Activated T-helper 17 cell treated with anti-CD3 and anti-CD28 coated beads, Interleukin-2, amount 50 U/mL, for 72 hours (primary cell): ENCODE measurements at places on chromosomes 5 and 9. TPM values are rescaled to one million over a fixed set of nuclear protein-coding genes. Genes with fewer than 3 reads are reported as not detected.

GRCh38 chr9:123948286-123948685, 18.4 kb upstream of the DENND1A start:
- ATAC-seq, result no peak

- ATAC-seq, result no peak
Observed at GRCh38 chr9:115164511-115164974, 46.6 kb upstream of the TNC start.

SERF1A gene
- total RNA-seq, result 4.5 TPM

DNA sequence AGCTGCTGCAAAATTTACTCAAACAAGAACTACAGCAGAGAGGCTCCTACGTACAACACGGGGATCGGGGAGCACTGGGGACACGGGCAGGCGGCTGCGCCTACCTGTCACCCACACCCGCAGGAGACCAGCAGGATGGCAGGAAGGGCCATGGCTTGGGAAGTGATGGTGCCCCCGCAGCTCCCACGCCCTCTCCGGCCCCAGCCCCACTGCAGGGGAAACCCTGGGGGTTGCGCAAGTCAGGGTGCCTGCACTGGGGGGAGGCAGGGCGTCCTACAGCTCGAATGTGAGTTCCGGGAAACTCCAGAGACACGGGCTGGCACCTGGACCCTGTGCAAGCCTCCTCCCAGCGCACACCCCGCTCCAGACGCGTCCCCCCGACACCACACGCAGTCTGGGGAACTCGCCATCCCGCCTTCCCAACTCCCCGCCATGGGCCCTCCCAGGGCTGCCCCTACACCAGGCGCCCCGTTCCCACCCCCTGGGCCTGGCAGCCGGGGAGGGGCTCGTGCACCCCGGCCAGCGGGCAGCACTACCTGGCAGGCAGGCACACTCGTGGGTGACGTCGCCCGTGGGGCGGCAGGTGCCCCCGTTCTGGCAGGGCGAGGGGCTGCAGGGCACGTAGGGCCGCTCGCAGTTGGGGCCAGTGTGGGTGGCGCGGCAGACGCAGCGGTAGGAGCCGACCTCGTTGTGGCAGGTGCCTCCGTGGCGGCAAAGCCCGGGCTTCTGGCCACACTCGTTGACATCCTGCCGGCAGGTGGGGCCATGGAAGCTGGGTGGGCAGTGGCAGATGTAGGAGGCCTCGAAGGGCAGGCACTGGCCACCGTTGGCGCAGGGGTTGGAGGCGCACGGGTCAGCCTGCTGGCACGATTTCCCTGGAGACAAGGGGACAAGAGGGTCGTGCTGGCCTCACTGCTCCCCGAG, 23.3 kb downstream of the NOTCH1 start:
- no peak for ATAC-seq

DNA sequence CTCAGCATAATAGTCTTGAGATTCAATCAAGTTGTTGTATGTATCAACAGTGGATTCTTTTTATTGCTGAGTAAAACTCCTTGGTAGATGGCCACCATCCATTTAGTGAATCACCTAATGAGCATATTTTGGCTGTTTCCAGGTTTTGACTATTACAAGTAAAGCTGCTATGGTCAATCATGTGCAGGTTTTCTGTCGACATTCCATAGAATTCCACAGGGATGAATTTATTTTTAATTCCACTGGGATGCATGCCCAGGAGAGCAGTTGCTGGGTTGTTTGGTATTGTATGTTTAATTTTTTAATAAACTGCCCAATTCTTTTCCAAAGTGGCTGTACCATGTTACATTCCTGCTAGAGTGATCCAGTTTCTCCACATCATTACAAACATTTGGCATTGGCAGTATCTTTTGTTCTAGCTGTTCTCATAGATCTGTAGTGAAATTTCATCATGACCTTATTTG, 10.5 kb upstream of the S1PR3 start:
- no peak for ATAC-seq

DNA sequence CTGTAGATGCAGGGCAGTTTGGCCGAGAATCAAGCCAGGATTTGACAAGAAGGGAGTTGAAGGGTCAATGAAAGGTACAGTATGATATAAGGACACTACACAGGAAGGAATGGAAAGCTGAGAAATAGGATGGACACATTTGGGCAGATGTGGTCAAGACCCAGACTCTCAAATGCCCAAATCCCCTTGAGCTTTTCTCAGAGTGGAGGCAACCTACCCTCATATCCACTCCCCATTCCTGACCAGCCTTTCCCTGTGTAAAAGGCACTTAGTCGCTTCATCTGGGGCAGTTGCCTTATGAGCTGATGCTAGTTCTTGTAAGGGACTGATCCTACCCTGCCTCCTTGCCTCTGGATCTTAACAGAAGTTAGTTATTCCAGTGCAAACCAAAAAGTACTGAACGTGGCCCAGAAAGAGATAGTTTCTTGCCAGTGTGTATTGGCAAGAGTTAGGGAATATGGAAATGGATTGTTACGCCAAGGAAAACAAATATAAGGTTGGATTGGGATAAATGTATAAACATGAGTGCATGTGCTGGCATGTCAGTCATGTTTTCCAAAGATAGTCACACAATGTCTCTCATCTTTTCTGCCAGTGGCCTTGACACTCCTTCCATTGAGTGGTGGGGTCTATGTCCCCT, 4.1 kb upstream of the MCCC2 start:
- no peak for ATAC-seq

DNA sequence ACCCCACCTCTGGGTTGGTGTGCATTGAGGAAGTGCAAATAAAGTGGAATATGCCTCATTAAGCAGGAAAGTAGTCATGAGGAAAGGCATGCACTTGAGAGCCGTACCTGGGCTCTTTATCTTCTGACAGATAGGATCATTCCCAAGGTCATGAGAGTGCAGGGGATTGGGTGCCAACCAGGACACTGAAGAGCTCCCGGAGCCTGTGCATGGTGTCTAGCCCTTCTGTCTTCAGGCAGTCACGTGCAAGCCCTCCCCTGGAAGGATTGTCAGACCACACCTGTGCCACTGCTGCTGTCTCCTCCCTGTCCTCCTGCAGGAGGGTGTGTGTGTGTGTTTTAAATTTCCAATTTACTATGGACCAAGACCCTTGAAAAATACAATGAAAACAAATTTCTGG, 69.6 kb downstream of the PDE8B start:
- no peak for ATAC-seq

GRCh38 chr5:51377151-51378060, 5.8 kb upstream of the ISL1 start:
- no peak for ATAC-seq

- ATAC-seq, result no peak
Observed at GRCh38 chr9:78848061-78848460, 551.1 kb downstream of the PSAT1 start.

SLCO4C1 gene
- total RNA-seq, result 0.08 TPM
